Vagina (tissue), 2 donors: ENCODE measurements at places on chromosomes 3 and 15.

DNA sequence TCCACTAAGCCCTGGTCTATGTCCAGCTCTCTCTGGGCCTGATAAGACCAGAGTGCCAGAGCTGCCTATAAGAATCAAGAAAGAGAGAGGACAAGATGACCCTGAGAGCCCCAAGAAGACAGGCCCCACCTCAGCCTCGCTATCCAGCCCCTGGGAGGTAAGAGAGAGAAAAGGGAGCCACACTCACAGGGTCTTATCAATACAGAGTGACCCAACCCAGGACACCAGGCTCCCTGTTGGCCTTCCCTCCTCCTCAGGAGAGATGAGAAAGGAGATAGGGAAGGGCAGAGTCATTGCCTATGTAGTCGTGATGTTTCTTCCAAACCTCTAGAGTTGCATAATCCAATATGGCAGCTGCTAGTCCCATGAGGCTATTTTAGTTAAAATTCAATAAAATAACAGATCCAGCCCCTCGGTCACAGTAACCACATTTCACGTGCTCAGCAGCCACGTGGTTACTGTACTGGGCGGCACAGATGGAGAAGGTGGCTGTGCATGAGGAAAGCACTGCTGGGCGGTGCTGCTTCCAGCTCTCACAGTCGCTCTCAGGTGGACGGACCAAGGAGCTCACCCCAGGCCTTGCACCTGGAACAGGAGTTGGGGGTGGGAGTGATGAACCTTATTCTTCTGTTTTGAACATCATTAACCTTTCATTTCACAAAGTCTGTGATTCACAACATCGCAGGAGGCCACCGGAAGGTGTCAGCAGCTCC lies 525.8 kb downstream of the SHQ1 start:
- DNase-seq: no peak

GRCh38 chr3:134858441-134859035 lies 63.5 kb downstream of the EPHB1 start:
- DNase-seq: no peak

- no peak for DNase-seq
Observed at GRCh38 chr3:196968233-196969133, at the start of gene PIGZ. Gene PIGZ, minus strand, starts transcription at chr3:196968833. Its CDS starts 16,802 bp downstream, at chr3:196952031.

DNA sequence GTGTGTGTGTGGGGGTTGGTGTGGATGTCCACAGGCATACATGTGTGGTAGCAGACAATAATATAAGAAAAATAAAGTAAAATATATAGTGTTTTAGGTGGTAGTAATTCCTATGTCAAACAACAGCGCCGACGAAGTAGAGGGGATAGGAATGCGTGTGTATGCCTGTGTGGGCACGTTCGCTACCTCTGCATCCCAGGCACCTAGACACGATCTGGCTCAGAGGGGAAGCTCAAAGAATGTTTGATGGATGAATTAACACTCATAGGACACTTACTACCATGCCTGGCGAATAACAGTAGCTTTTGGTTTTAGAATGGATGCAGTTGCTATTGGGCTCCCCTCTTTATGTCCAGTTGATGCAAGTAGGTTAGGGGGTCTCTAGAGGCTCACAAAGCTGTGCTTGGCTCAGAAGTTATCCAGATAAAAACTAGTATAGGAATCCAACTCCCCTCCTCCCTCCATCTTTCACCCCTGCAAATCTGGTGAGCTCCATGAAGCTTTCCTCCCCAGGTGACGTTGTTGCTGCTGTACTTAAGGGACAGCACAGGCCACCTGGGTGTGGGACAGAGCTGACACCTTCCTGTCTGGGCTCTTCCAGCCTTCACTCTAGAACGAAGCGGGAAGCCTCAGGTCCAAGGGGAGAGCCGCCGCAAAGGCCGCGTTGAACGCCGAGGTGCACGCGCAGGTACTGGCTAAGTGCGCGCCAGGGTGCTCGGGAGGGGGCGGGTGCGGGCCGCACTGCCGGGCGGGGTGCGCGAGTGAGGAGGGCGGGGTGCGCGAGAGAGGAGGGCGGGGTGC lies 192.6 kb upstream of the LYSMD4 start:
- DNase-seq: no peak

GRCh38 chr3:27533261-27533607 lies 49.0 kb upstream of the SLC4A7 start:
- no peak for DNase-seq

DNA sequence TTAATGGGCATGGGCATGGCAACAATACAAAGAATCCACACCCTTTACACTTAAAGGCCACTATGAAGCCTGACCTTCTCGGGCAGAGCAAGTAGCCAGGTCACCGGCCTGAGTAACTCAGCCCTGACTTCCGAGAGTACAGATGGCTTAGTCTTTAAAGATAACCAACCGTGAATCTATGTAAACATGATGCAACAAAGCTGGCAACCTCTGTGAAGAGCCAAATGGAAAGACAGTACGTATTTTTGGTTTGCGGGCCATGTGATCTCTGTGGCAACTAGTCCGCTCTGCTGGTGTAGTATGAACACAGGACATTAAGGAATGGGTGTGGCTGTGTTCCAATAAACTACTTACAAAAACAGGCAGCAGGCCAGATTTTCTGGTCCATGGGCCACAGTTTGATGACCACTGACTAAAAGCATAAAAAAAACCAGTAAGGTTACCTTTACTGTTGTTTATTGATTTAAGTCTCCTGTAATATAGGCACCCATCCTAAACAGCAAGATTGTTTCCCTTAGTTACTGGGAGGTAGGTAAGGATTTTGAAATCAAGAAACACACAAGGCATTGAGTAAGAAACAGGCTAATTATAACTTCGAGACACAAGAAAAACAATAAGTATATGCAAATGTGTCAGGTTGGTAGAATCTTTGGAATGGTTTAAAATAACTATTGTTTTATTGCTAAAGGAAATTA lies 14.5 kb downstream of the RIOX2 start:
- DNase-seq: no peak

GRCh38 chr3:20573175-20573574 lies 387.2 kb upstream of the SGO1 start:
- no peak for DNase-seq

DNA sequence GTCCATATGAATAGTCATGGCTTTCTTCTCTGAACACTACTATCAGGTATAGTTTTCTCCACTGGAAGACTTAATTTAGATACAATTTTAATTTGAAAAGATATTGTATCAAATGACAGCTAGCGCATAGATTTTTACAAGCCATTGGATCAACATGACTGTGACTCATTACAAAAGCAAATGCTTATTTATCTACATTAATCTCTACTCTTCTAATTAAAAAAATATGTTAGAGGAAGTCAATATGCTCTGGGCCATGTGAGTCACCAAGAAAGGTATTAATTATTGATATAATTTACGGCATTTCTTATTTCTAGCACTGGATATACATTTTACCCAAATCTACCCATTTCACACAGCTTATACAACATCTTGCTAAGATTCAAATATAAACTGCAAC lies 800.3 kb upstream of the GBE1 start:
- DNase-seq: no peak

DNA sequence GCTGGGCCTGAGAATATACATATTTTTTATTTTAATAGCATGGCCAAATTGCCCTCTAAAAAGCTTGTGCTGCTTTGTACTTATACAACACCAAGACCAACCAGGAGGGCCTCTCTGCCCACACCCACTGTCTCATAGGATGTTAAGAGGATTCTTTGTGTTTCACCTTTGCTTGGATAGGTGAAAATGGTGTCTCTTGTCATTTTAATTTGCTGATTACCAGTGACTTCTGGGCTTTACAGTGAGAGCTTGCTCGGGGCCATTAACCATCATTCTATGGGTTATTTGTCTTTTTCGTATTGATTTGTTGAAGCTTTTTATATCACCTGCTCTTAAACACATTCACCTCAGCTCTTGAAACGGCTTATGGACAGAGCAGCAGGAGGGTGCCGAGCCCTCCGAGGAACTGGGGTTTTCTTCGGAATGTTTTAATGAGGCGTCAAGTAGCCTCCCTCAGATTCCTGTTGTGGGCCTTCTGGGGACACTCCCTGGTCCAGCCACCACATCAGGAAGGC lies 10.5 kb downstream of the PTH1R start:
- no peak for DNase-seq

DNA sequence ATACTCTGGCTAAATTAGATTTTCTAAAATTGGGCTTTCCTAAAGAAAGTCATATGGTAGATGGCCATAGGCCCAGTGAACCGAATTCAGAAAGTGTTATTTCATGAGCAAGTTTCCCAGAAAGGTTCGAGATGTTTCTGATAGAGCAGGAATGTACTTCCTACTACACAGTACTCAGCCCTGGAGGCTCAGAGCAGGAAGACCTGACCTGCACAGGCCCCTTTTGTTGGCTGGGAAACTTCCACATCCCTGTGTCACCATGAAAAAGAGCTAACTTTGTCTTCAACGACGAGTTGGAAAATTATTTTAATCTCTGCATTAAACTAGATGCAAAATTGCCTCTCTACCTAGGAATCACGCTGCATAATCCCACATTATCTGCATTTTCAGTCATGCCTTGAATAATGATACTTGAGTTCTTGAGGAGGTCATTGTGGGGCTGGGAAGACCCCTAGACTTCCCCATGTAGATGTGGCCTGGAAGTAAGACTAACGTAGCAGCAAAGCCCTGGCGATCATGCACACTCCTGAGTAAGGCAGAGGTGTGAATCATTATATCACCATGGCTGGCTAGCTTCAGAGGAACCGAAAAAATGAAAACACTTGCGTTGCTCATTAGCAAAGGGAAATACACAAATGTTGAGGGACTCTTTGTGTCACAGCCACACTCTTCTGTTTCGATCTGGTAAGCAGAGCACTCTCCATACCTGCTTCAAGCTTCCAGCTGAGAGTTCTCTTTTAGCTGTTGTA lies 47.1 kb downstream of the CMTM7 start:
- DNase-seq: peak; percentile 25

DNA sequence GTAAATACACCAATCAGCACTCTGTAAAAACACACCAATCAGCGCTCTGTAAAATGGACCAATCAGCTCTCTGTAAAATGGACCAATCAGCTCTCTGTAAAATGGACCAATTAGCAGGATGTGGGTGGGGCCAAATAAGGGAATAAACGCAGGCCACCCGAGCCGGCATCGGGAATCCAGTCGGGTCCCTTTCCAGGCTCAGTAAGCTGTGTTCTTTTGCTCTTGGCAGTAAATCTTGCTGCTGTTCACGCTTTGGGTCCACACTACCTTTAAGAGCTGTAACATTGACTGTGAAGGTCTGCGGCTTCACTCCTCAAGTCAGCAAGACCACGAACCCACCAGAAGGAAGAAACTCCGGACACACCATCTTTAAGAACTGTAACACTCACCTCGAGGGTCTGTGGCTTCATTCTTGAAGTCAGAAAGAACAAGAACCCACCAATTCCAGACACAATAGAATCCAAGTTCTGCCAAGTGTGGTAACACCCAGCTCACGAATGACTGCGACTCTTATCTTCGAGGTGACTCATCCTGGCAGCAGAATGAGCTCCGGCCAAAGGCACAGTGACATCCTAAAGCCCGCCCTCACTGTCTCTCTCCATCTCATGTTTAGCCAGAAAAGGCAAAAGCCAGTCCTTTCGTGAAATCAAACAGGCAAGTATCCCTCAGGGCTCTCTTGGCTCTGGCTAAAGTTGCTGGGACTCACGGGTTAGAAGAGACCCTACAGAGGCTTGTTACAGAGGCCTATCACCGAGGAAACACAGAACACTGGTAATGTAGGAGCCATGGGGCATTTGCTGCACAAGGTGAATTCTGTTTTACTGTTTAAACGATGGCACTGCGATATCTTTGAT lies 155.2 kb downstream of the FAM43A start:
- no peak for DNase-seq

DNA sequence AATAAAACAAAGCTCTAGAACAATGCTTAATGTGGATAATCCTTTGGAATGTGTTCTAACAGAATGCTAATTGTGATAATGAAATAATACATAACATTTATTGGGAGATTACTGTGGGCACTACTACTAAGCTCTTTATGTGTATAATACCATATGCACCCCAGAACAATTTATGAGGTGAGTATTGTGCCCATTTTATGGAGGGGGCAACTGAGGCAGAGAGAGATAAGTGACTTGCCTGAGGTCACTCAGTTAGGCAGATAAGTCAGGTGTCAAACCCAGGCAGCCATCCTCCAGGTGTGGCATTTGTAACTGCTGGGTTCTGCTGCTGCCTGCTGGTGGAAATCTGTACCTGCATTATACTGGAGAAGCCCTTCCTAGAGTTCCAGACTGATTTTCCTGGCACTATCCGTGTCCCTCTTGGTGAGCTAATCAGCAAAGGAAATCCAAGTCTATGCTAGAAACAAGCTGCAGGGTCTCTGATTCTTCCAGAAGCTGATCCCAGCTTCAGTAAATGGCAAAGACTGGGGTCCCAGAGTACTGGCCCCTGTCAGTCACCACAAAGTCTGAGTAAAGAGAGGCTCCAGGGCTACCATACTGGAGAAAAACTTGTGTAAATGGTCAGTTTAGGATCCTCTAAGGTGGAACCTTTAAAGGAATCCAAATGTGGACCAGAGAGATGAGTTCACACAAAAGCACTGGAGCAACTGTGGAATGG lies 22.6 kb upstream of the RBP1 start:
- DNase-seq: no peak

GRCh38 chr15:51760805-51761204 lies 9.4 kb downstream of the TMOD2 start:
- no peak for DNase-seq

DNA sequence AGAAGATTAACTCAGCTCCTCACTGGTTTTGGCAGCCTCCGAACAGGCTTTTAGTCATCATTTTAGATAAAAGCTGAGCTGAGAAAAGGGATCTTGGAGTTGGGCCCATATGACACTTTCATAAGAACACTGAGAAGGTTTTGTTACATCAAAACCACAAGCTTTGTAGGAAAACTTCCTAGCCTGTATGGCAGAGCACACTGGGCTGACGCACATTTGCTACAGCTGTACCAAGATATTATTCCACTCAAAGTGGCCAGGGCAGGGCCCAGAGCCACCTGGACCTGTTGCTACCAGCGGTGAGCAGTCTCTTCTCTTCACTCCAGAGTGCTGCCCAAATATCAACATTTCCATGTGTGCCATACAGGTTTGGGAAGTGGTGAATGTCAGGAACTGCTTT lies 160.5 kb upstream of the CCDC54 start:
- no peak for DNase-seq

DNA sequence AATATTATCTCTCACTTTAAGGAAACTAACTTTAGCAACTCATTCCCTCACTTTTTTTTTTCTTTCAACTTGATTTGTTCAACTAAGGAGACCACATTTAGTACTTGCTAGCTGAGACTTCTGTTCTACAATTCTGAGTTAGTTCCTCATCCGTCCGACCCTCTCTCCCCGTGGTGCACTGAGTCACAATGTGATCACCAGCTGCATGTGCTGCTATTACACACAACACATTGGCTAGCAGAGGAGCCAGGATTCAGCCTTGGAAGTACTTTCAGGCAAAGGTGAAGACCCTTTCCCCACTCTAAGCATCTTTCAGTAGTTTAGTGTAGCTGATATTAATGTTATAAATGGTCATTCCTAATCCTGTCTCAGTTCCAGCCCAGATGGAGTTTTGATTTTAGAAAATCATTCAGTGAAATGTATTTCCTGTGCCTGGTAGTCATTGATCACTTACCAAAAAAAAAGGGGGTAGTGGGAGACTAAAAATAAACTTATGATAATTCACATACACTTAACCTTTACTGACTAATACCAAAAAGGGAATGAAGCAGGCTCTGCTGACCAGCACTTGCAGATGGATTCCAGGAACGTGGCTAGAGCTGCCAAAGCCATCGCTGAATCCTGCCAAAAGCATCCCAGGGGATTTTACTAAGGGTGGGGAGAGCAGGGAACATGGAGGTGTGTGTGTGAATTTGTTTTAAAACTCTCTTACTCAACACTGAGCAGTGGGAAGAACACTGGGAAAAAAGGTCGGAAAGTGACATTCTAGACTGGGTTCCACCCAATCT lies 424.8 kb downstream of the LPP start:
- DNase-seq: no peak
